ENCODE measurements at places on chromosomes 6 and 20.

GRCh38 chr20:59976156-59976782 is 18.0 kb downstream of the CDH26 start:
- DNase-seq, result no peak

- no peak for DNase-seq
Observed at GRCh38 chr6:138685257-138685656, 88.3 kb upstream of the CCDC28A start.

GRCh38 chr6:134667111-134667510 is 282.8 kb downstream of the ALDH8A1 start:
- no peak for DNase-seq

- DNase-seq, result no peak
Observed at GRCh38 chr6:71250099-71250602, 38.5 kb upstream of the OGFRL1 start.

- no peak for DNase-seq
Observed at GRCh38 chr6:45558858-45559257, 181.1 kb upstream of the SUPT3H start.

GRCh38 chr6:97347111-97347510 is 64.1 kb upstream of the MMS22L start:
- DNase-seq, result no peak

DNA sequence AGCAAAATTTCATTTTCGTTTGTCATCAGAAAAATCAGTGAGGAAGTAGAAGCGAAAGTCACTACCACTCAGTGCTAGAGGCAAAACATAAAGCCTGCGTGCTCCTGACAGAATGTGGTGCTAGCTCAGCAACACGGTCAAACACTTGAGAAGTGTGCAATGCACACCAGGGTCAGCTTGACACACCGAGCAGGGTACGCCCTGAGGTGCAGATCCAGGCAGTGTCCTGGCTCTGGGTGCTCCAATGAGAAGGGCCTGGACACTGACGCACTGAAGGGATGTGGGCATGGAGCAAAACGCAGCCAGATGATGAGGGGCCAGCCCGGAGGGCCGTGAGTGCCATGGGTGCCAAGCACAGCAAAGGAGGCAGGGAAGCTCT is 5.9 kb downstream of the RNASET2 start:
- DNase-seq, result no peak

DNA sequence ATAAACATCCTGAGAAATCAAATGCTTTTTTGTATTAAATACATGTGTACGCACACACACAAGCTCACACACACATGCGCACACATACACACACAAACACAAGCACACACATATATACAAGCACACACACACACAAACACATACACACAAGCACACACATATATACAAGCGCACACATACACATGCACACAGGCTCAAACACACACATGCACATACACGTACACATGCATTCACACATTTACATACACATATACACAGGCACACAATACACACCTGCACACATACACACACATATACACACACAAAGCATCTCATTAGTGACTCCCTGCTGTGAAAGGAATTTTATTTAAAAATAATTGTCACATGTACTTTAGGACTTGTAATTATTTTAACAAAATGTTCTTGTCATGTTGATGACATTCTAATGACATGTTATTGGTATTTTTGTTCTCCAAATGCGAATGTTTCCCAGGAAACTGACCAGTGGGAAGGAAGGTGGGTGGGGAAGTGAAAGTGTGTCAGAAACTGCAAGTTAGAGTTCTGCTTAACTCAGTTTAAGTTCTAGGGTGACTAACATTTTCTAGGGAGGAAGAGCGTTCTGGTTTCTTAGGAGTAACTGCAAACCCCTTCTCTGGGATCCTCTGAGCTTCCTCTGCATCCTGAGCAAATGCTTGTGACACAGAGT is 113.9 kb upstream of the ZNF217 start:
- DNase-seq, result peak; percentile 37

GRCh38 chr20:56954797-56955196 is 311.6 kb downstream of the BMP7 start:
- DNase-seq, result no peak

DNA sequence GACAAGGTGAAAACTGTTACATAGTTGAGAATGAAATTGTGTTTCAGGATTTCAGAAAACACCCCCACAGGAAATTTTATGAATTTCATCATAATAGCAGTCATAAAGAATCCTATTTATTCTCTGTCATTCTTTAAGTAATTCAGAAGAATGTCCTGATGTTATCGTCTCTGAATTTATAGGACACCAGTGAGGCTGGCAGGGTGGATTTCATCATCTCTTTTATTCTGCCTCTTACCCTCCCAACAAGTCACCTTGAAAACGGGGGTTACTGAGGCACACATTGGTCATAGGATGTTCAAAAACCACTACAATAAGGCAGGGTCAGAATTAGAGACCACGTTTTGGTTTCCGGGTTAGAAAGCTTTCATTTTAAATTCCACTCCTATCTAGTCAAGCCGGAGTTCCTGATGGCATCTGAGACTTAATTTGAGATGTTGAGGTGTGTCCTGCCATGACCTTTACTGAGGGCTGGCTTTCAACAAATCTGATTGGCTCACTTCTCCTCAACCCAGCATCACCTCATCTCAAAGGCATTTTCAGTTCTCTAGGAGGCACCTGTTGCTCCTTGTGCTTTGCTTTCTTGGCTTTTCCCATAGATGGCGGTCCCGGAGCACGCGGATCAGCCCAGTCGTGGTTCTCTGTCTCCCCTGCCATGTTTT is 230.6 kb upstream of the SUPT3H start:
- DNase-seq, result peak; percentile 83

GRCh38 chr6:42629845-42630244 is 66.0 kb downstream of the UBR2 start:
- DNase-seq, result no peak

DNA sequence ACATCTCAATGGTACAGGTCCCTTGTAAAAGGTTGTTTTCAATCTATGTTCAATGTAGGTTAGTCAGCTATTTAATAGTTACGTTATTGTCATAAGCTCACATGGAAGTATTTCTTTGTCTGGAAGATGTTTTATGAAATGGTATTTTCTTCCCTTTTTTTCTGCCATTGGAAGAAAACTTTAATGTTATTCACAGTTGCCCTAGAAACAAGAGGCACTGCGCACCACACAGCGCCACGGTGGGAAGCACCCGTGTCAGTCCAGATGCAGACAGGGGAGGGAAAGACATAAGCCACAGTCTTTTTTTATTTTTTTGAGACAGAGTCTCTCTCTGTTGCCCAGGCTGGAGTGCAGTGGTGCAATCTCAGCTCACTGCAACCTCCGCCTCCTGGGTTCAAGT is 82.1 kb downstream of the GCNT2 start:
- no peak for DNase-seq

GRCh38 chr6:158837684-158838625 is 18.8 kb upstream of the EZR start:
- no peak for DNase-seq

DNA sequence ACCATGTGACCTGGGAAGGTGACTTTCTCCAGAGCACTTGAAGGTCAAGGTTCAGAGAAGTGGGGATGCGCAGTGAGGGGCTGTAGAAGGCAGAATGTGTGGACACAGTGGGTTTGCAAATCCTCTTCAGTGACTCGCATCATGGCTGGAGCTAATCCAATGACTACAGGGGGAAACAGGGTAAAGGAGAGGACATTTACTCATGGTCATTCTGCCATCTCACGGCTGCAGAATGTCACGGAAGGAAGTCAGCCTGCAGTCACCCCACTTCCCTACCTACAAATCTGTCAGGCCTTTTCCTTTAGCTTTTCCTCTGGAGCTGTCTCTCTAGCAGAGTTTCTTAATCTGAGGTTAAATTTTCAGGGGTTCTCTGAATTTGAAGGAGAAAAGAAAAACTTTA is 337.6 kb downstream of the CDC5L start:
- DNase-seq, result peak; percentile 63

- no peak for DNase-seq
Observed at GRCh38 chr6:126873351-126873750, 245.1 kb upstream of the RSPO3 start.

GRCh38 chr6:7939184-7939863 is 28.7 kb upstream of the TXNDC5 start:
- peak; percentile 20 for DNase-seq

- DNase-seq, result no peak
Observed at GRCh38 chr6:160457823-160458222, 109.6 kb downstream of the SLC22A3 start.

Data from Daoy (cell line).